Erythroblast (primary cell): ENCODE measurements at places on chromosomes 2 and 18.

DNA sequence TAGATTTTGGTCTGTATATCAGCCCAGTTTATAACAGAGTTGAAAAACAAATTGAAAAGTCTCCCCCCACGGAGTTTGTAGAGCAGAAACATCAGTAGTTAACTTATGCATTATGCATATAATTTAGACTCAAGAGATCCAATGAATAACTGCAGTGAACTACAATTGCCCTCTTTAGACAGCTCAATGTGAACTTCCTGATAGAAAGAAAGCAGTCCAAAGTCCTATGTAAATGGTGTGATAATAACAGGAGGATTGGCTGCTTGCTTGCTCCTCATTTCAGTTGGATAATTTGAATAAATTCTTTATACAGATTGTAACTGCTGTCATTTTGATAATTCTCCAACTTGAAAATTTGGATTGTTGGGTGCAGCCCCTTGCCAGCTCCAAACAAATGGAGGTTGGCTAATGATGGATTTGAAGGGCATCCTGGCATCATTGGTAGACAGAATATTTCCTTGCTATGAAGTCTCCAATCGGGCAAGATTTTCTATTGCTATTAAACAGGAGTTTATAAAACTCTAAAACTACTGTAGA lies 297.1 kb downstream of the ASXL3 start:
- no peak for DNase-seq

DNA sequence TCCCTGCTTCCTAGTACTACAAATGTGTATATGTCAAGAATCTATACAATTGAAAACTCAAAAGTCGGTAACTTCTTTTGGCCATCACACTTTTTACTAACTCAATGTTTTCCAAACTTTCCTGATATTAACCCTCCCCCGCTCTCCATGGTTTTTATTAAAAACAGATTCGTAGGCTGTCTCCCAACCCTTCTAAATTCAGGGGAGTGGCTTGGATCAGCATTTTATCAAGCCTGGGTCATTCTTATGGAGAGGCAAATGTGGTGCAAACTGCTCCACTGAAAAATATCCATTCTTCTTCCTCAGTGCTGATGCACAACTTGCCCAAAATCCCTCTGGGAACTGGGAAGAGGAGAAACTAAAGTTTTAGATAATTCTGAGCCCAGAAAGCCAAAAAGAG lies 134.2 kb downstream of the RIF1 start:
- no peak for DNase-seq

DNA sequence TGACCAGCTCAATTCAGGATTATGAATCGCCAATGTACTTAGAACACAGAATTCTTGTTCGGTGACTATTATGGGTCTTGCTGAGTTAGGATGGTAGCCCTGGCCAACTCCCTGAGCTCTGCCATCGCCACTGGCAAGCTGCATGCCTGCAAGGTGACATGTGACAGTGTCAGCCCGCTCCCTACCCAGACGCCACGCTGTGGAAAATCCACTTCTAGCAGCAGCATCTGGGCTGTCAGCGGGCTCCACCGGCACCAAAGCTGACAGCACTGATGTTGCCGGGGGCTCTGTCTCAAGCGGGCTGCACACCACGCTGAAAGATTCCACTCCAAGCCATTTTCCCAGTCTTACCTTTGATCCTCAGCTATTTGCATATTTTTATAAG lies 100.7 kb downstream of the MYT1L start:
- no peak for DNase-seq

DNA sequence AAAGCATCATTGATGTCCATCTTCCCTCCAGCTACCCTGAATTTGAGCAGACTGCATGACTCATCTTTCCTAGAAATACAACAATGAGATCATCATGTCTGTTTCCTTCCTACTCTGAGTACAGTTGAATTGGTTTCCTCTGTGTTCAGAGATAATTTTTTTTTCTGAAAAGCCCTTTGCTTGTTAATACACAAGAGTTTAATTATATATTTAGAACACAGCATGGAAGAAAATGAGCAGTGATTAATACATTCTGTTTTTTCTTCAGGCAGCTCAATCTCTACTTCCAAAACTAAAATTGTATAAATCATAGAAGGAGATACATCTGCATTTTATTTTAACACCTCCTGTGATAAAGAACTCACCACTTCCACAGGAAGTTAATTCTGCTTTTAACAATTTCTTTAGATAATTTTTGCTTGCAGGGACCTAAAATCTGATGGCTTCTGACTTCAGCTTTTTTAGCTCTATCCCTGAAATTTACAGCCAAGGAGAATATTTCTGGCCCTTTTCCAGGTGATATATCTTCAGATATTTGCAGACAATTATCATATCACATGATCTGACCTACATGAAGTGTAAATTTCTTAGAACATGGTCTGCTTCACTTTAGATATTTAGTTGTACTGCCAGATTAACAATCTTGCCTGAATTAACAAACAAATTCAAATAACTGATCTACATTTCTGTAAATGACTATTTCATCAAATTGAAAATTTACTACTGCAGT lies 249.0 kb downstream of the TRIB2 start:
- DNase-seq: peak; percentile 70

GRCh38 chr2:206163251-206163880 lies 3.7 kb downstream of the EEF1B2 start:
- DNase-seq: peak; percentile 19

DNA sequence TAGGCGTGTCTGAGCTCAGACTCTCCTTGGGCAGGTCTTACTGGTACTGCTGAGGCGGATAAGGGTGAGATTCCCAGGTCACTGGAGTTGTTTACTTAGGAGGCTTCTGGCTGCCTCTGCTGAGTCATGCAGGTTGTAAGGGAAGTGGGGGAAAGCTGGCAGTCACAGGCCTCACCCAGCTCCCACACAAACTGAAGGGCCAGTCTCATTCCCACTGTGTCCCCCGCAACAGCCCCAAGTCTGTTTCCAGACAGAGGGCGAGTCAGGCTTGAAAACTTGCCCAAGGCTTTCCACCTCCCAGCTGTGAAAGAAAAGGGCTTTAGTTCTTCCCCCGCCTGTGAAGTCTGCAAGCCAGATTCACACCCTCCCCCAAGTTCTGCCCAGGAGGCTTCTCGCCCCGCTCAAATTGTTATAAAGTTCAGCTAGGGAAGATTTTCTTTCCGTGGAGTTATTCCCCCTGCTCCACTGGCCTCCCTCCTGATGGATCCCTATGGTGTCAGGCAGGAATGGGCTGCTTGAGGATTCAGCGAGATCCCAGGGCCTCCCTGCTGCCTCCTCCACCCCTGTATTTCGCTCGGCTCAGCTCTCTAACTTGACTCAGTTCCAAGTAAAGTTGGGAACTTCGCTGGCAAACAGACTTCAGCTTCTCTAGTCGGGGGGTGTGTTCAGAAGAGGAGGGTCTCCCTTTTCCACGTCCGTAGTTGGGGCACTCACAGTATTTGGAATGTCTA lies 248.6 kb downstream of the NR4A2 start:
- no peak for DNase-seq

GRCh38 chr2:10097352-10098148 lies 17.3 kb upstream of the CYS1 start:
- DNase-seq: peak; percentile 26

GRCh38 chr18:25005541-25006403 lies 346.2 kb downstream of the ZNF521 start:
- no peak for DNase-seq

GRCh38 chr2:118530976-118531375 lies 316.5 kb downstream of the EN1 start:
- no peak for DNase-seq
